ENCODE measurements at places on chromosomes 3 and 15.

DNA sequence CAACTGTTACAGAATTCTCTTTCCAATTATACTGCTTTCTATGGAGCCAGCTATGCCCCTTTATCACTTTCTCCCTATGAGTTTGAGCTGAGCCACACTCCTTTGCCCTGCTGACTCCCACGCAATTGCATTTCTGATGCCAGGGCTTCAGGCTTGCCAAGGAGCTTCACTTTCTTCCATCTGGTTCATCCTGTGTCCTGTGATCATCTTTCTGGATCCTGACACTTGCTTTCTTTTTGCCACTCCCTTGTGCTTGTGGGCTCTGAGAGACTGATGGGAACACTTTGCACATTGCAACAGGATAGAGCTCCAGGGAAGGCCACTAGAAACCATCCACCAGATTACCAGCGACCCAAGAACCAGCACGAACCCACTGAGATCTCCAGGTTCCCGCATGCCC, 77.0 kb upstream of the SEC13 start:
- no peak for DNase-seq

- DNase-seq: no peak
Observed at GRCh38 chr3:169825316-169825715, 12.6 kb upstream of the LRRC34 start.

DNA sequence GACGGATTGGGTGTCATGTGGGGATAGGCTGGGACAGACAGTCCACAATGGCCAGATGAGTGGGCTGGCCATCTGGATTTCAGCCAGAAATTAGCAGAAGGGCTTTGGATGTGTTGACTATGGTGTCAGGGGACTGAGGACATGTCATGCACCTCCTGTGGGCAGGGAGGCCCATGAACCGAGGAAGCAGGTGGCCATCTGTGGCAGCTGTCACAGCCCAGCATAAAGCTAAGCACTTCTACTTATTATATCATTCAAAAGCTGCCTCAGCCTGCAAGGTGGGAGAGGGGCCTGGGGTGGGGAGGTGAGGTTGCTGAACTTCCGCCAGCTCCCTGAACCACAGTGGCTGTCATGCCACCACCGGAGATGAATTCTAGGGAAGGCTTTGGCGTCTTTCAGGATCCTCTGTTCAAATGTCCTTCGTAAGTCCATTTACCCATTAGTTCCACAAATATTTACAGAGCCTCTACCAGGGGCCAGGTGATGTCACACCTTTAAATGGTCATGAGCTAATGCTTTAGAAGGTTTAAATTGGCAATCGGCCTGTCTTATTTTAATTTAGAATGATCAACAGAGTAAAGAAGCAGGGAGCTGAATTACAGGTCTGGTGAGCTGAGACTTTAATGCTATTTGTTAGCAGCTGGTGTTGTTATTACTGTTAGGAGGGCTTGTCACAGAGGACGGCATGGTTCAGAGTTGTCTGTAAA, 23.6 kb upstream of the CAV3 start:
- no peak for DNase-seq

GRCh38 chr3:40690749-40691451, 166.1 kb downstream of the ZNF621 start:
- DNase-seq: no peak

DNA sequence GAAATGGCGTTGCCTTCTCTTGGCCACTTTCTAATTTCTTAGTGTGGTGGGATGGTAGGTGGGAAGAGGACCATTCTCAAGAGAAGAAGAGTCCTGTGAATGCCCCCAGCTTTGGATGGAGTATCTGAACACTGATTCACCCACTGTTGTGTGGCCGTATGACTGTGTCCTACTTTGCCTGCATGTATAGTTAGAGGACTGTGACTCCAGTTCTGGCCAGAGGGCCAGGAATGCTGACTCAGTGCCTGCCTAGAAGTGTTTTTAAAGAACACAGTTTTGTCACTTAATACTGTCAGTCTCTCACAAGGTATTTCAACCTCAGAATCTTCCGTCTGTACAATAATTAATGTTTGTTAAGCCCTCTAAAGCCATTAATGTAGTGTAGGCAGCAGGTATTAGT, 2.1 kb downstream of the SEC61A1 start:
- no peak for DNase-seq

GRCh38 chr15:49247556-49248110, 77.6 kb downstream of the GALK2 start:
- no peak for DNase-seq

- no peak for DNase-seq
Observed at GRCh38 chr15:78382114-78382880, 42.1 kb downstream of the CRABP1 start.

DNA sequence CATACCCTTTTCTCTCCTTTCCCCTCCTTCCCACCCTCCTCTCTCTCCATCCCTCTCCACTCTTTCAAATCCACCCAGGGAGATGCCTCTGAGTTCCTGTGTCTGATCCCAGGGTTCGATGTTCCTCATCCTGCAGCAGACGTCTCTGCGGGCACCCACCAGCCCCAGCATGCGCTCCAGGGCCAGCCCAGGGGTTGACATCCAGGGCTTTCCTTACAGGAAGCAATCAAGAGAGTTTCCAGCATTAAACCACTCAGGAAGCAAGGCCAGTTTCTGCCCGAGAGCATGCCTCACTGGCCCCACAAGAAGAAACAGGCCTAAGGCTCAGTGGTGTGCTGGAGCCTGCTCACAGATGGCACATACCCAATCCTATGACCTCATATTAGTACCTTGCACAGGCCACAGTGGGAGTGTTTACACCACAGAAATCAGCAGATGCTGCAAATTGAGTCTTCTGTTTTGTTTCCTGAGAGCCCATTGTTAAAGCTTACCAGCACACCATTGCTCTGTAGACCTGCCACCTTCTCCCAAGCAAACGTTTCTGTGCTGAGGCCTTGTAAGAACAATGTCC, 13.2 kb downstream of the SLC6A1 start:
- DNase-seq: no peak

DNA sequence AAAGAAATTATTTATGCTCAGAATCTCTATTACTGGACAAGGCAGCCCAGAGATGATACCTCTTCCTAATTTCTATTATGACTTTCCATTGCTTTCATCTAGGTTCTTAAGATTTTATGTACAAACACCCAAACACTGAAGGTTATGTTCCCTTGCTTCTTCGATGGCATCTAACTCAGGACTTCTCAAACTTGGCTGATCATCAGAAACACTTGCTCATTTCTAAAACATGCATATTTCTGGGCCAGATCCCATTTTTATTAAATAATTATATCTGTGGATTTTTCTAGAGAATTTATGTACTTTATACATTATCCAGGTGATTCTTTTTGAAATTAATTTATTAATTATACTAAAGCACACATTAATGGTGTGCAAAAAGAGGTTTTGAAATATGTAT, 482.4 kb upstream of the NR2F2 start:
- no peak for DNase-seq
